ENCODE measurements at places on chromosomes 1 and 21.
A peak's percentile ranks its signal among the peaks of the same experiment; 100 is the strongest.

- H3K27ac ChIP-seq: no peak overlapping the region
- H3K27me3 ChIP-seq: no peaks in the 10 kb centered on the region
- no peaks in the 10 kb centered on the region for H3K36me3 ChIP-seq
Observed at GRCh38 chr1:222757646-222758268, 20.8 kb downstream of the FAM177B start.

DNA sequence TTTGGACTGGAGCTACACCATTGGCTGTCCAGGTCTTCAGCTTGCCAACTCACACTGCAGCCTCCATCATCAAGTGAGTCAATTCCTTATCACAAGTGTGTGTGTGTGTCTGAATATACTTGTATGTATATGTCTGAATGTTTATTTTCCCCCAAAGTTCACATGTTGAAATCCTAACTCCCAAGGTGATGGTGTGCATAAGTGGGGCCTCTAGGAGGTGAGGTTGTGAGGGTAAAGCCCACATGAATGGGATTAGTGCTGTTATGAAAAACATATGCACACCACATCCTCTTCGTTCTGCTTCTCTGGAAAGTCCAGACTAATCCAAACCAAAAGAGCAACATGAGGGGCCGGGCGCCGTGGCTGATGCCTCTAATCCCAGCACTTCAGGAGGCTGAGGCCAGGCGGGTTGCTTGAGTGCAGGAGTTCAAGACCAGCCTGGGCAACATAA is 48.7 kb upstream of the LBR start:
- no peaks in the 10 kb centered on the region for H3K4me1 ChIP-seq
- H3K36me3 ChIP-seq: no peaks in the 10 kb centered on the region
- no peak for DNase-seq

- H3K4me3 ChIP-seq: no peak overlapping the region
- H3K36me3 ChIP-seq: no peaks in the 10 kb centered on the region
- no peaks in the 10 kb centered on the region for H3K27me3 ChIP-seq
- H3K4me1 ChIP-seq: peaks cover 16% of the 10 kb centered on the region
Observed at GRCh38 chr21:14880922-14881321, 183.9 kb downstream of the NRIP1 start.

- peaks cover 13% of the 10 kb centered on the region for H3K27me3 ChIP-seq
- no peak overlapping the region for H3K27ac ChIP-seq
- peak; percentile 24 for DNase-seq
Observed at GRCh38 chr1:197725044-197725443, 50.2 kb downstream of the DENND1B start.

DNA sequence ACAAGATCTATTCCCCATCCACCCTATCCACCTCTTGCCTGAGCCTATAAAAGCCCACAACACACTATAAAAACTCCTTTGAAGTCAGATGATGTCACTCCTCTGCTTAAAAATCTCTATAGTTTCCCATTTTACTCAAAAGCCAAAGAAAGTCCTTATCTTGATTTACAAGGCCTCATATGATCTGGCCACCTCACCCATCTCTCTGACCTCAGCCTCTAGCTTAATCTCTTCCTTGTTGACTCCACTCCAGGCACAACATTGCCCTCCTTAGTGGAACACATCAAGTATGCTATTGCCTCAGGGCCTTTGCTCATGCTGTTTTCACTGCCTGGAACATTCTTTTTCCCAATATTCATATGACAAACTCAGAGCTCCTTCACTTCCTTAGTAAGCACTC is 33.3 kb downstream of the ZNF281 start:
- H3K27me3 ChIP-seq: no peaks in the 10 kb centered on the region
- peaks cover 21% of the 10 kb centered on the region for H3K4me1 ChIP-seq
- no peaks in the 10 kb centered on the region for H3K36me3 ChIP-seq

DNA sequence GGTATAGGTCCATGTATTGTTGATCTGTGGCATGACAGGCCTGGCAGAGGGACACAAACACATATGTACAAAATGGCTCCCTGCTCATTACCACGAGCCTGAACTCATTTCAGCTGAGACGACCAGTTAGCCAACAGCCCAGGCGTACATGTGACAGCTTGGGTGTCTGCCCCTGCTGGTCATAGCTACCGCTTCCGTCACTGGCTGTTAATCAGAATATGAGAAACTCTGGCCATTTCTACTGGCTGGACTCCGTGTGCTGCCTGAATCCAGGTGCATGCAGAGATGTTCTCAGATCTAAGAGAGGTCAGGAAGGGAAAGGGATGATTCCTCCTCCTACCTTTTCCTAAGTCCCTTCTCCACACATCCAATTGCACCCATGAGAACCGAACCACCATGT is 144.5 kb downstream of the PBX1 start:
- no peak for DNase-seq
- no peak overlapping the region for H3K4me3 ChIP-seq
- no peaks in the 10 kb centered on the region for H3K36me3 ChIP-seq
- peaks cover 16% of the 10 kb centered on the region for H3K4me1 ChIP-seq
- H3K27me3 ChIP-seq: no peaks in the 10 kb centered on the region

GRCh38 chr1:82555501-82555900 is 754.8 kb downstream of the ADGRL2 start:
- no peak overlapping the region for H3K27ac ChIP-seq
- H3K27me3 ChIP-seq: no peaks in the 10 kb centered on the region
- DNase-seq: no peak
- no peak overlapping the region for H3K4me3 ChIP-seq
- no peaks in the 10 kb centered on the region for H3K36me3 ChIP-seq

DNA sequence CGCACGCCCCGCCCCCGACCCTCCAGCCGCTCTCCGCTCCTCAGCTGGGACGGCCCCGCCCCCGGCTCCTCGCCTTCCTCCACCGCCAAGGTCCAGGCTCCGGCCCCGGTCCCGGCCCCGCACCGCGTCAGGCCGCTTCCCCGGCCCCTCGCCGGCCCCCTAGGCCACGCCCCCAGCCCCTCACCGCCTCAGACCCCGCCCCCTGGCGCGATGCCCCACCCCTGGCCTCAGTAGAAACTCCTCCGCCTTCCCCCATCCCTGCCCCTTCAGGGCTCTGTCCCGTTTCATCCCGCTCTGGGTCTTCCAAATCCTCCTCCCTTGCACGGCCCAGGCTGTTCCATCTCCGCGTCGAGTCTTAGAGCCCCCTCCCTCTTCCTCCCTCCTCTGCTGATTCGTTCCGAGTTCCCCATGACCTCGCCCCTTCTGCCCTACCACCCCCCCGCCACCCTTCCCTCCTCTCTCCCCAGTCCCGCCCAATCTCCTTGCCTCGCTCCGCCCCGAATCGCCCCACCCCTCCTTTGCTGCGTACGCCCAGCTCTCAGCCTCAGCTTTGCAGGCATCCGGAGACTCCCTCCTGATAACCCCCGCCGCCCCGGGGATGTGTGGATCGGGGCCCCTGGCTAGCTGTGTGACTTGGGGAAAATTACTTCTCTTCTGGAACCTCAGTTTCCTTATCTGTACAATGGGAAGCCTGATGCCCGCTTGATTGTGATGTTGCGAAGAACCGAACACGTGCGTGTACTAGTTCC is 448 bp upstream of the ASAP3 start:
- peak; percentile 92 for DNase-seq
- no peaks in the 10 kb centered on the region for H3K27me3 ChIP-seq
- H3K4me1 ChIP-seq: peaks cover 20% of the 10 kb centered on the region
- peak overlapping the region; percentile 82 for H3K4me3 ChIP-seq
- peak overlapping the region; percentile 95 for H3K27ac ChIP-seq

GRCh38 chr1:203839081-203839480 is 22.3 kb upstream of the SNRPE start:
- no peak overlapping the region for H3K27ac ChIP-seq
- no peak for DNase-seq
- H3K27me3 ChIP-seq: no peaks in the 10 kb centered on the region

- no peak overlapping the region for H3K27ac ChIP-seq
- DNase-seq: no peak
- H3K4me1 ChIP-seq: no peaks in the 10 kb centered on the region
- no peak overlapping the region for H3K4me3 ChIP-seq
- H3K36me3 ChIP-seq: no peaks in the 10 kb centered on the region
Observed at GRCh38 chr1:99365545-99365944, 101.3 kb downstream of the PLPPR4 start.

- no peak for DNase-seq
- H3K27me3 ChIP-seq: peaks cover 29% of the 10 kb centered on the region
- no peak overlapping the region for H3K27ac ChIP-seq
Observed at GRCh38 chr1:153683854-153684253, 5.4 kb downstream of the NPR1 start.

- H3K4me3 ChIP-seq: no peak overlapping the region
- no peaks in the 10 kb centered on the region for H3K4me1 ChIP-seq
- peak; percentile 66 for DNase-seq
- no peak overlapping the region for H3K27ac ChIP-seq
Observed at GRCh38 chr1:160007577-160008200, 24.1 kb downstream of the PIGM start.

DNA sequence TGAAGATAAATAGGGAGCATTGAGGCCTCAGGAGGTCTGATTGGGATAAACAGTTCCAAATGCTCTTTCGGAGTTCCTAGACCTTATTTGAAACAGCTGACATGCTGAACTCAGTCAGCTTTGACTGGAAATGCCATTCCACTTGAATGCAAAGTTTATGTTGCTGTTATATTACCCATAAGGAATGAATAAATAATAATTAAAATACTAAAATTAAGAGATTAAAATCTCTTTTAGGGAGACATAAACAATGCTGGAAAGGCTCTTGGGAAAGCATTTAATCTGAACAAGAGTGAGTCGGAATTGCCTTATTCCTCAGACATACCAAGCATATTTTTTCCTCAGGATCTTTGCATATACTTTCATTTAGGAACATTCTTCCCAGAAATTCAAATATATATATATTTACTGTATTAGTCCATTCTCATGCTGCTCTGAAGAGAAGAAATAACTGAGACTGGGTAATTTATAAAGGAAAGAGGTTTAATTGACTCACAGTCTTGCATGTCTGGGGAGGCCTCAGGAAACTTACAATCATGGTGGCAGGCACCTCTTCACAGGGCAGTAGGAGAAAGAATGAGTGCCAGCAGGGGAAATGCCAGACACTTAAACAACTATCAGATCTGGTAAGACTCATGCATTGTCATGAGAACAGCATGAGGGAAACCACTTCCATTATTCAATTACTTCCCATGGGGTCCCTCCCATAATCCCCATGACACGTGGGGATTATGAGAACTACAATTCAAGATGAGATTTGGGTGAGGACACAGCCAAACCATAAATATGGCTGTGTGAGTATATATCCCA is 318.2 kb upstream of the PLXNA2 start:
- no peak for DNase-seq
- H3K4me1 ChIP-seq: no peaks in the 10 kb centered on the region
- H3K4me3 ChIP-seq: no peak overlapping the region
- H3K27ac ChIP-seq: no peak overlapping the region

- DNase-seq: no peak
- no peaks in the 10 kb centered on the region for H3K36me3 ChIP-seq
- H3K27me3 ChIP-seq: no peaks in the 10 kb centered on the region
- H3K4me1 ChIP-seq: peaks cover 12% of the 10 kb centered on the region
Observed at GRCh38 chr21:34031835-34032370, 41.5 kb upstream of the MRPS6 start.

Data from neuronal stem cell (in vitro differentiated cells).